ENCODE measurements at places on chromosomes 13 and 19.

DNA sequence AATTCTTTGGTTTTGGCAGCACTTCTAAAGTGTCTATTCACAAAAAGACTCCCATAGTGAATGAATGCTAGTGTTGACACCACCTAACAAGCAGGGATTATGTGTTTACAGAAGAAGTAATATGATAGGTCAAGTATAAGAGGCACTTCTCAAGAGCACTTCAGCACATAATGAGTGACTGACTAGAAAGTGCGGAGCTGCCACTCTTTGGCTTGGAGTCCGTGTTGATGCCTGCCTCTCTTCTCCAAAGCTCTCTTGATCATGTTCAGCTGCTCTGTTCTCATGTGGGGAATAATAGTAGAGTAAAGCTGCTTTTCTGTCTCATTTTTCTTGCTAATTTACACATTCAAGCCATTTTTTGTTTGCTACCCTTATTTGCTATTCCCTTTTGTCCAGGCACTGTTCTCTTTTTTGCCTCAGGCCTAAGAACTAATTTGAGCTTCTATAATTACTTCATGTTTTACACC, 22.7 kb upstream of the MAB21L1 start:
- H3K4me1 ChIP-seq: peaks cover 14% of the 10 kb centered on the region
- H3K36me3 ChIP-seq: no peaks in the 10 kb centered on the region
- no peak for DNase-seq
- H3K27me3 ChIP-seq: no peaks in the 10 kb centered on the region
- H3K27ac ChIP-seq: peak overlapping the region; percentile 66

DNA sequence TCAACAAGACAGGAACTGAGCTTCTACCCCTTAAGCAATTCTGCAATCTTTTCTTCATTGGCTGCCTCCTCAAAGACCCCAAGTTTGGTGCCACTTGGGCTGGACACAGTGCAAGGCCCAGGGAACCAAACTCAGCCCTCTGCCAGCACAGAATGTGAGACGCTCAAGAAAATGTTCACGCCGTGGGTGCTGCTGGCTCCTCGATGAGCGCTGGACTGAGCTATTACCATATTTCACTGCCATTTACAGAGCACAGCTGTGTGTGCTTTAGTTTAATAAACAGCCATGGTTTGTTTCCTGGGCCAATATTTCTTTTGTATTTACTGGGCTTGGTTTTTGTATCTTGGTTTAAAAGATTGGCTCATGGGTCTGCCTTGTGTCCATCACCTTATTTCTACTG, 138.8 kb upstream of the VSTM2B start:
- H3K36me3 ChIP-seq: no peaks in the 10 kb centered on the region
- DNase-seq: no peak
- peaks cover 13% of the 10 kb centered on the region for H3K4me1 ChIP-seq
- H3K4me3 ChIP-seq: no peak overlapping the region
- H3K27ac ChIP-seq: no peak overlapping the region

- H3K27ac ChIP-seq: no peak overlapping the region
- no peak overlapping the region for H3K4me3 ChIP-seq
- no peaks in the 10 kb centered on the region for H3K27me3 ChIP-seq
- no peaks in the 10 kb centered on the region for H3K4me1 ChIP-seq
- H3K36me3 ChIP-seq: no peaks in the 10 kb centered on the region
These were observed 38.8 kb upstream of the ALOX5AP start for GRCh38 chr13:30696278-30697176.

- peaks cover 14% of the 10 kb centered on the region for H3K36me3 ChIP-seq
- peaks cover 37% of the 10 kb centered on the region for H3K4me1 ChIP-seq
- H3K4me3 ChIP-seq: peak overlapping the region; percentile 70
- peaks cover 19% of the 10 kb centered on the region for H3K27me3 ChIP-seq
These were observed 14.4 kb downstream of the CCDC124 start for GRCh38 chr19:17946965-17947784.

DNA sequence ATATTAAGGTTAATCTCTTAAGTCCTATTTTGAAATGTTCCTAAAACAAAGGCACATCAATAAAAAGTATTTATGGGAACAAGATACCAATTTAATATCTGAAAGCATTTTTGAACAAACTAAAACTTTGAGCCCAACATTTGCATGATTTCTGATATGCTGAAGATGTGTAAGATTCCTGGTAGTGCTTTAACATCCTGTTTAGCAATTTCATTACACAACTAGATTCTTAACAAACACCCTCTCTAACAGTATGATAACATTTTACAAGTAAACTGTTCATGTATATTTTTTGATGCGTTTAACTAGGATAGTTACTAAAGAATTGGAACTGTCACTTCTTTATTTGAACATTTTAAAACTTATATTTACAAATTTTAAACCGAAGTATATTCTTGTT, 63.9 kb downstream of the DACH1 start:
- no peak for DNase-seq
- H3K27me3 ChIP-seq: no peaks in the 10 kb centered on the region
- peaks cover 5% of the 10 kb centered on the region for H3K4me1 ChIP-seq

DNA sequence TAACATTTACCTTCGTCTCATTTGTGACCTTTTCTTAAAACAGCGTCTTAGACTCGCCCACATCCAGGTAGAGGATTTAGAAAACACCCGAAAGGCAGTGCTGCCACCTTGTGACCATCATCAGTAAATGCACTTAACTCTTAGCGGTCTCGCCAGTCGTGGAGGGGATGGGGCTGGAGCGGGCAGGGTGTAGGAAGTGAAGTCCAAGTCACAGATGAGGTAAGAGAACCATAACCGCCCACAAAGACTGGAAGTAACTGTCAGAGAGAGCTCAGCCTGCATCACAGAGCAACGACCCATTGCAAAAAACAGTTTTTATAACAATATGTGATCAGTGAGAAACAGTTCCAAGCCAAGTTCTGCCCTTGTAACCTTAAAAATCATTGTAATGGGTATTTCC, 10.7 kb upstream of the CEACAM3 start:
- peaks cover 35% of the 10 kb centered on the region for H3K27me3 ChIP-seq
- no peak overlapping the region for H3K4me3 ChIP-seq
- DNase-seq: peak; percentile 63
- H3K4me1 ChIP-seq: no peaks in the 10 kb centered on the region
- no peaks in the 10 kb centered on the region for H3K36me3 ChIP-seq
- H3K27ac ChIP-seq: no peak overlapping the region

DNA sequence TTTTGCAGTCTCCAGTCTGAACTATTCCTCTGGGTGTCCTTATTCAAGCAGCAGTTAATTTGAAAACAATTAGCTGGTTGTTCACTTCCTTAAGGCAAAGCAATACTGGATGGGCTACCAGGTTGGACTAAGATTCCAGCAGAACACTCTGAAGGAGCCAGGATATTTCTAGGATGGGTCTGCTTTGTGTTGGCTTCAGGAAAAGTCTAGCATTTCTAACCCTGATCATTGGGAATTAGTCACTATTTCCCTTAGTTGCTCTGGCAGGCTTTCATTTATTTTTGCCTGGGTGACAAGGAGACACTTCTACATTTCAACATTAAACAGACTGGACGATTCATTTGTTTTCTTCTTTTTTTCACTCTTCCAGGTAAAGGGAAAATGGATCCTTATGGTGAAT, 228.4 kb downstream of the ENOX1 start:
- no peaks in the 10 kb centered on the region for H3K4me1 ChIP-seq
- no peaks in the 10 kb centered on the region for H3K27me3 ChIP-seq
- H3K36me3 ChIP-seq: no peaks in the 10 kb centered on the region
- H3K4me3 ChIP-seq: no peak overlapping the region
- no peak overlapping the region for H3K27ac ChIP-seq

DNA sequence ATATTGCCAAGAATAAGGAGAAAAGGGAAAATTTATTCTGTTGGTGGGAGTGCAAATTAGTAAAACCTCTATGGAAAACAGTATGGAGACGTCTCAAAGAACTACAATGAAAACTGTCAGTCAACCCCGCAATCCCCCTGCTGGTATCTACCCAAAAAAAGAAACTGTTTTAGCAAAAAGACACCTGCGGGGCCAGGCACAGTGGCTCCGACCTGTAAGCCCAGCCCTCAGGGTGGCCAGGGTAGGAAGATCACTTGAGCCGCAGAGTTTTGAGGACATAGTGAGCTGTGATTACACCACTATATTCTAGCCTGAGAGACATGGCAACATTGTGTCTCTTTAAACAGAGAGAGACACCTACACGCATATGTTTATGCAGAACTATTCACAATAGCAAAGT, 37.5 kb upstream of the SLITRK1 start:
- no peak overlapping the region for H3K27ac ChIP-seq
- no peak for DNase-seq
- H3K36me3 ChIP-seq: no peaks in the 10 kb centered on the region
- H3K27me3 ChIP-seq: no peaks in the 10 kb centered on the region
- H3K4me1 ChIP-seq: peaks cover 1% of the 10 kb centered on the region
- H3K4me3 ChIP-seq: no peak overlapping the region

DNA sequence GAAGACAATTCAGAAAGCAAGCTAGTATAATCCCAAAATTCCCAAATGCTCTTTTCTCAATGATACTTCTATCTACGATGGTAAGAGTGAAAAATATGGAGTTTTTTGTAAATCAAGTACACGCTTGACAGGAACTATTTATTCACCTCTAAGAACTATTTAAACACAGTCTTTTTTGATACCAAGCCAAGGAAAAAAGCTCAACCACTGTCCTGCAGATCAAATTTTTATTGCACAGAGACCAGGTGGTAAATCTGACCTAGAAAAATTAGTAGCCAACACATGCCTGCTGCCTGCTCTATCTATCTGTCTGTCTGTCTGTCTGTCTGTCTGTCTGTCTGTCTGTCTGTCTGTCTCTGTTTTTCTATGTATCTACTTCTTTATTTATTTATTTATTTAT, 292.2 kb downstream of the MZT1 start:
- H3K27me3 ChIP-seq: no peaks in the 10 kb centered on the region
- H3K4me1 ChIP-seq: no peaks in the 10 kb centered on the region
- H3K27ac ChIP-seq: no peak overlapping the region
- DNase-seq: no peak
- H3K36me3 ChIP-seq: no peaks in the 10 kb centered on the region

- no peak overlapping the region for H3K4me3 ChIP-seq
- DNase-seq: no peak
- H3K36me3 ChIP-seq: no peaks in the 10 kb centered on the region
- H3K27ac ChIP-seq: no peak overlapping the region
- H3K27me3 ChIP-seq: no peaks in the 10 kb centered on the region
These were observed 259.9 kb downstream of the FOXO1 start for GRCh38 chr13:40406405-40407120.

DNA sequence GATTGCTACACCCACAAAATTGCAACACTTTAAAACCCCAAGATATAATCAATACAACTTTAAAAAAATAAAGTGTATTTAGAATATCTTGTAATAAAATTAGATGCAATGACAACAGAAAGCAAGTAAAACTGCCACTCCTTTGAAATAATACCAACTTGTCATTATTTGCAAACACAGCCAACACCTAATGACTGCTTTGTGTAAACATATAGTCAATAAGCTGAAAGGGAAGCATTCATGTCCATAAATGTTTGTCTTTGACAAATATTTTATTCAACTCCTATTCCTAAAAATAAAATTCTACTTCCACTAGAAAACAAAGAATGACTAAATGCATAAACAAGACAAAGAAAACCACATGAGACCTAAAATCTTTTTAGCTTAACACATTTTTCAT, 6.6 kb downstream of the SMAD9 start:
- no peaks in the 10 kb centered on the region for H3K27me3 ChIP-seq
- no peak overlapping the region for H3K27ac ChIP-seq

- no peak for DNase-seq
- peak overlapping the region; percentile 41 for H3K4me3 ChIP-seq
- no peak overlapping the region for H3K27ac ChIP-seq
These were observed 54.2 kb downstream of the KDM4B start for GRCh38 chr19:5023128-5023571.

GRCh38 chr19:38842439-38843174, 7.2 kb downstream of the HNRNPL start:
- H3K27me3 ChIP-seq: no peaks in the 10 kb centered on the region
- H3K36me3 ChIP-seq: peaks cover 100% of the 10 kb centered on the region
- peaks cover 2% of the 10 kb centered on the region for H3K4me1 ChIP-seq
- H3K27ac ChIP-seq: peak overlapping the region; percentile 6
- H3K4me3 ChIP-seq: no peak overlapping the region

GRCh38 chr19:52590728-52591127, 20.6 kb downstream of the ZNF701 start:
- no peaks in the 10 kb centered on the region for H3K4me1 ChIP-seq
- no peak for DNase-seq
- peaks cover 9% of the 10 kb centered on the region for H3K36me3 ChIP-seq
- H3K4me3 ChIP-seq: no peak overlapping the region
- H3K27ac ChIP-seq: no peak overlapping the region

DNA sequence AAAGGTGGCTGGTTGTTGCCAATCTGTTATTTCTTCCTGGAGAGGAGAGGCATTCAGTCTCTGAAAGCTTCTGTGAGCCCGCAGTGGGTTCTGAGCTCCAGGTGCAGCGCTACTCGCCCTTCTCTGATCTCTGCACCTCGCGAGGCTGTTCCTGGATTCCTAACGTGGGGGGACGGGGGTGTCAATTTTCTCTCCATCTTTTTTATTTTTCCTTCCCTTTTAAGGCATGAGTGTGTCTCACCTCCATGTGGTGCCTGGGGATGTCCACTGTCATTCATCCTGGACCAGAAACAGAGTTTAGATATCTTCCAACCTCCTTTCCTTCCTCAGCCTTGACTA, 626 bp downstream of the ZNF233 start:
- H3K36me3 ChIP-seq: no peaks in the 10 kb centered on the region
- H3K4me1 ChIP-seq: no peaks in the 10 kb centered on the region
- no peak overlapping the region for H3K27ac ChIP-seq
- no peak for DNase-seq

GRCh38 chr13:109331011-109331433, 455.4 kb downstream of the IRS2 start:
- peaks cover 11% of the 10 kb centered on the region for H3K4me1 ChIP-seq
- H3K27ac ChIP-seq: no peak overlapping the region
- no peaks in the 10 kb centered on the region for H3K36me3 ChIP-seq

GRCh38 chr13:19680751-19681150, 47.3 kb downstream of the MPHOSPH8 start:
- no peak overlapping the region for H3K4me3 ChIP-seq
- H3K27me3 ChIP-seq: no peaks in the 10 kb centered on the region
- peaks cover 1% of the 10 kb centered on the region for H3K4me1 ChIP-seq
- H3K36me3 ChIP-seq: peaks cover 49% of the 10 kb centered on the region

GRCh38 chr19:15101479-15102082, 5.6 kb upstream of the SYDE1 start:
- H3K4me1 ChIP-seq: no peaks in the 10 kb centered on the region
- no peak overlapping the region for H3K27ac ChIP-seq
- H3K27me3 ChIP-seq: no peaks in the 10 kb centered on the region
- no peaks in the 10 kb centered on the region for H3K36me3 ChIP-seq
- DNase-seq: no peak
- H3K4me3 ChIP-seq: no peak overlapping the region

GRCh38 chr19:54387991-54388801, 23.5 kb upstream of the LAIR1 start:
- peaks cover 2% of the 10 kb centered on the region for H3K4me1 ChIP-seq
- peaks cover 2% of the 10 kb centered on the region for H3K27me3 ChIP-seq
- no peak for DNase-seq
- H3K27ac ChIP-seq: no peak overlapping the region
- H3K36me3 ChIP-seq: no peaks in the 10 kb centered on the region

DNA sequence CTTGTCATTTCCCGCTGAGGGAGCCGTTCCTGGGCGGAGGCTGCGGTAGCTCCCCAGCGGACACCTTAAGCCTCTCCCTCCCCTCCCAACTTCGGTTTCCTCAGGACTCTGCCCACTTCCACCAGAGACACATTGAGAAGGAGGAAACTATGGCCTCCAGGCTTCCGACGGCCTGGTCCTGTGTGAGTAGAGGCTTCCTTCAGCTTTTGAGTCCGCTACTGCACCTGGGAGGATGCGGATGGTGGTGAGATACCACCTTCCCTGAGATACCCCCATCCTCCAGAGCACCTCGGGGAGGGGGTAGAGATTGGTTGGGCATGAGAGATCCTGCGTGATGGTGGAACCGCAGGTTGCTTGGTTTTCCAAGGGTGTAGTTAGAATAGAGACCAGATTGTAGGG, 955 bp downstream of the ZNF274 start:
- H3K36me3 ChIP-seq: peaks cover 24% of the 10 kb centered on the region
- H3K4me1 ChIP-seq: no peaks in the 10 kb centered on the region
- H3K27me3 ChIP-seq: no peaks in the 10 kb centered on the region
- H3K4me3 ChIP-seq: peak overlapping the region; percentile 93
